ENCODE measurements at places on chromosomes 3 and 15. TPM values are rescaled to one million over a fixed set of nuclear protein-coding genes. Genes with fewer than 3 reads are reported as not detected.
A peak's percentile ranks its signal among the peaks of the same experiment; 100 is the strongest.

The ISLR2 gene
- polyA plus RNA-seq, result not detected

The GPR171 gene
- polyA plus RNA-seq, result 0.75 TPM

The ASB14 gene
- not detected for polyA plus RNA-seq

The DPPA2 gene
- 0.12 TPM for polyA plus RNA-seq

The CCNDBP1 gene
- 127 TPM for polyA plus RNA-seq

The NSUN3 gene
- polyA plus RNA-seq, result 6.5 TPM

The RHCG gene
- not detected for polyA plus RNA-seq

The CD96 gene
- polyA plus RNA-seq, result 21.4 TPM

The PLA2G4F gene
- not detected for polyA plus RNA-seq

The CGNL1 gene
- polyA plus RNA-seq, result 0.03 TPM

The LEKR1 gene
- polyA plus RNA-seq, result 0.94 TPM

GRCh38 chr15:38688761-38689160, 124.1 kb upstream of the RASGRP1 start:
- H3K36me3 ChIP-seq, result no peaks in the 10 kb centered on the region
- H3K4me1 ChIP-seq, result peaks cover 5% of the 10 kb centered on the region
- H3K4me3 ChIP-seq, result no peak overlapping the region
- no peaks in the 10 kb centered on the region for H3K27me3 ChIP-seq

GRCh38 chr3:148763156-148763680, 64.4 kb upstream of the CPB1 start:
- no peak overlapping the region for H3K27ac ChIP-seq
- H3K4me3 ChIP-seq, result no peak overlapping the region
- no peaks in the 10 kb centered on the region for H3K4me1 ChIP-seq
- no peaks in the 10 kb centered on the region for H3K27me3 ChIP-seq

- peaks cover 11% of the 10 kb centered on the region for H3K36me3 ChIP-seq
- no peaks in the 10 kb centered on the region for H3K27me3 ChIP-seq
- peaks cover 52% of the 10 kb centered on the region for H3K4me1 ChIP-seq
- H3K27ac ChIP-seq, result peak overlapping the region; percentile 79
- DNase-seq, result no peak
Measured at GRCh38 chr15:76994496-76994895, 430 bp upstream of the PSTPIP1 start.

DNA sequence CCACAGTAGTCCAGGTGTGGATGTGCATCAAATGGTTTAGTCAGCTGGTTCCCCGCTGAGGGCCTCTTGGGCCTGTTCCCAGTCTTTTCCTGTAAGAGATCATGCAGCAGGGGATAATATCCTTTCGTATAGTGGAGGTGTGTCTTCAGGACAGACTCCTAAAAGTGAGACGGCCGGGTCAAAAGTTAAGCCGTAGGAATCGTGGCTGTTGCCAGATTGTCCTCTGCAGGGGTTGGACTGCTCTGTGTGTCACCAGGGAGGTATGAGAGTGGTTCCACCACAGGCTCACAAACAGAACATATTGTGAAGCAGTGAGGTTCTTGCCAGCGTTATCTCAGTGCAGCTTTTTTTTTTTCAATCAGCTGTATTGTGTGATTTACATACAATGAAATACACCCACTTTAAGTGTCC, 95.0 kb downstream of the VGLL4 start:
- H3K4me3 ChIP-seq, result no peak overlapping the region
- H3K27me3 ChIP-seq, result no peaks in the 10 kb centered on the region
- no peak overlapping the region for H3K27ac ChIP-seq
- no peaks in the 10 kb centered on the region for H3K36me3 ChIP-seq
- DNase-seq, result no peak
- H3K4me1 ChIP-seq, result peaks cover 11% of the 10 kb centered on the region

DNA sequence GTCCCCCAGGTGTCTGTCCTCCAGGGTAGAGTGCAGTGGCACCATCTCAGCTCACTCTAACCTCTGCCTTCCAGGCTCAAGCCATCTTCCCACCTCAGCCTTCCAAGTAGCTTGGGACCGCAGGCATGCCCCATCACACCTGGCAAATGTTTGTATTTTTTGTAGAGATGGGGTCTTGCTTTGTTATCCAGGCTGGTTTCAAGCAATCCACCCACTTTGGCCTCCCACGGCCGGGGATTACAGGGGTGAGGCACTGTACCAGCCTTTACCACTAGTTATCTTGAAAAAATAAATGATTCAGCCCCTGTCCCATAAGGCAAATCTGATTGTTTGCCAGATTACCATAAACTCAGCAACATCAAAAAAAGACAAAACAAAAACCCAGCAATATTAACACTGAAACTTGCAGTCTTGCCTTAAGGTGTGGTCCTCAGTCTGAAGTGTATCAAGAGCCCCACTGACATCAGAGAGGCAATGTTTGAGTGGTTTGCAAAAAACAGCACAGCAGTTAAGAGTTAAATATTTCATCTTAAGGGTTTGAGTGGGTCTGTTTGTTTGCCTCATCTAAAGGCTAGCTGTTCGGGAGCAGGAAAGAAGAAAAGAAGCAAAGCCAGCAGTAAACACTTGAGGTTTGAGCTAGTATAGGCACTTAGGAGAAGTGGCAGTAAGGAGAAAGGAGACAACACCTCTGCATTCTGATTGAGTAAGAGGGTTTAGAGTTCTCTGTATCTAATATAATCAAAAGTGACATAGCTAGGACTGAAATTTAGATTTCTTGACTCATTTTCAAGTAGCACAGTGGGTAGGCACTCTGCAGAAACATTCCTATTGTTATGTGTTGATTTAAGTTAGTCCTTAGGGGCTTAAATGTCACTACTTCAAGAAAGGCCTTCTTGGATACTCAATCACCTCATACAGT, 26.3 kb upstream of the EDEM1 start:
- peaks cover 26% of the 10 kb centered on the region for H3K4me1 ChIP-seq
- H3K27me3 ChIP-seq, result no peaks in the 10 kb centered on the region
- DNase-seq, result no peak
- H3K27ac ChIP-seq, result no peak overlapping the region
- H3K4me3 ChIP-seq, result no peak overlapping the region
- H3K36me3 ChIP-seq, result no peaks in the 10 kb centered on the region

DNA sequence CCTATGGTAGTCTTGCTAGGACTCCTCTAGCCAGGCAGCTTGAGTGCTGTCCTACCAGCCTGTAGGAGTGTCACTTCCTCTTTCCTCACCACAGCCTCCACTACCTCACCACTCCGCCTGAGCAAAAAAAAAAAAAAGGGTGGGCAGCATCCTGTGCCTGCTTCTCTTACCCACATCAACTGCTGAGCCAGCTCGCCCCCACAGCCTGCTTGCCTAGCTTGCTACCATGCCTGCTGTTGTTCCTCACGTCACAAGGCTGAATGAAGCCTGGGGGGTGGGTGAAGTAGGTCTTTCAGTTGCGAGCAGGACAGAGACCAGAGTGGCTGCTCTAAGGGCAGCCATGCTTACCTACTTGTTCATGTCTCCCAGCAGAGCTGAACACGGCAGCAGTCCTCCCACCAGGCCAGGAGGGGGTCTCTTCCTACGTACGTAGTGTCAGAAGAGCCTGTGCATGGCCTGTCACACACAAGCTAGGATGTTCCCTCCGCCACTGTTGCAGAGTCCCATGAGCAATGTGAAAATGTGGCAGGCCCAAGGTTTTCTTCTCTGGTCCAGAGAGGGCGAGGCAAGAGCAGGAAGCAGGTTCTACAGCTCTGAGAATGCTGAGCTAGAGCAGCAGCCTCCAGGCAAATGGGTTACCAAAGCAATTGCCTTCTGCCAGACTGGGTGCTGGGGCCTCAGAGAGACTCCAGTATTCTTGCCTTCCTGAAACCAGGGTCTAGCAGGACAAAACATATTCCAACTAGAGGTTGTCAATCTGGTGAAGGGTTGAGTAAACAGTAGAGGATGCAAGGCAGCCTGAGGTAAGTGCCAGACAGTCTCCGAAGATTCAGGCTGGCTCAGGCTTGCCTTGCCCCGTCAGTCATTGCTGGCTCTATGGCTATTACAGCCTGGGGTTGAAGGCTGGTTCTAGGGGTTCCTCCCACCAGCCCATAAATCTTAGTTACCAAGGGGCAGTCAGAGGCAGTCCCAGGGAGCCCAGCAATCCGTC, 8.1 kb downstream of the PPM1M start:
- peak; percentile 92 for DNase-seq
- H3K4me1 ChIP-seq, result peaks cover 22% of the 10 kb centered on the region
- H3K27ac ChIP-seq, result peak overlapping the region; percentile 89
- peak overlapping the region; percentile 25 for H3K4me3 ChIP-seq
- H3K27me3 ChIP-seq, result no peaks in the 10 kb centered on the region
- H3K36me3 ChIP-seq, result peaks cover 68% of the 10 kb centered on the region

GRCh38 chr15:68627476-68627875, 48.7 kb downstream of the CORO2B start:
- H3K36me3 ChIP-seq, result no peaks in the 10 kb centered on the region
- H3K4me3 ChIP-seq, result no peak overlapping the region
- no peaks in the 10 kb centered on the region for H3K27me3 ChIP-seq
- peaks cover 65% of the 10 kb centered on the region for H3K4me1 ChIP-seq
- no peak overlapping the region for H3K27ac ChIP-seq

- peak; percentile 20 for DNase-seq
- peaks cover 50% of the 10 kb centered on the region for H3K4me1 ChIP-seq
- peak overlapping the region; percentile 69 for H3K27ac ChIP-seq
- H3K36me3 ChIP-seq, result no peaks in the 10 kb centered on the region
Measured at GRCh38 chr3:56916716-56917360, 115.1 kb upstream of the ARHGEF3 start.

- no peaks in the 10 kb centered on the region for H3K27me3 ChIP-seq
- H3K4me3 ChIP-seq, result no peak overlapping the region
- H3K4me1 ChIP-seq, result peaks cover 8% of the 10 kb centered on the region
- H3K36me3 ChIP-seq, result no peaks in the 10 kb centered on the region
Measured at GRCh38 chr3:11671648-11672100, 28.0 kb upstream of the VGLL4 start.

GRCh38 chr3:112034436-112034835, at the start of gene TMPRSS7:
TSS of gene TMPRSS7 (plus strand) at chr3:112034736. CDS start at chr3:112034846, 110 bp downstream.
- no peak within 1 kb of the TSS for H3K4me3 ChIP-seq
- no peaks in the 10 kb centered on the region for H3K27me3 ChIP-seq
- DNase-seq, result no peak
- H3K36me3 ChIP-seq, result no peaks in the 10 kb centered on the region

DNA sequence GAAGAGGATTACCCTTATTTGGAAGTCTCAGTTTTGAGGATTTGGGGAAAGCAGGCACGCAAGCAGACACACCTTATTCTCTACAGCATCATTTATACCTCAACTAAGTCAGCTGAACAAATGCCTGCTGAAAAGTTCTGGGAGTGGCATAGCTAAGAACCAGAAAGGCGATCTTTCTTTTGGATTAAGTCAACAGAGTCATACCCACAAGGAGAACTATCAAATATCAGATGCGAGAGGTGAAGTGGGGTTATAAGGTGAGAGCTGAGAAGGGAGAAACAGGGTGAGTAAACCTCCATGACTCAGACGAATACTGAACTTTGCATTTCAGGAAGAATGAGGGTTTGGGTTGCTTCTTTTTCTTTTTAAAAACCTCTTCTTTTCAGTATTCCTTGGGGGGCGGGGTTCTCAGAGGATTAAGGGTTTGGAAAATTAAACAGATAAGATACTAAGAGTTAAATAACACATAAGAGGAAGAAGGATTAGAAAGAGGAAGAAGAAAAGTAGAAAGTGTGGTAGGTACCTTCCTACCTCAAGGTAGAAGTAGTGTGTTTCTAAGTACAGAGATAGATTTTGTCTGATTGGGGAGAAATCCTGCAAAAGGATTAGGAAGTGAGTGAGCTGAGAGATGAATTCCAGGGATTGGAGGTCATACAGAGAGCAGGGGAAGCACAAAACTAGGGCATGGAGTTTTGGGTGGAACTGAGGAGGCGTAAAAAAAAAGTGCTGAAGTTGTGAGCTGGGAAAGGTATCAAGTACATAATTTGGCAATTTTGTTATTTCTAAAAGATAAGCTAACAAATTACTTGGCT, 41.3 kb upstream of the ICE2 start:
- no peaks in the 10 kb centered on the region for H3K27me3 ChIP-seq
- no peak overlapping the region for H3K27ac ChIP-seq
- H3K4me1 ChIP-seq, result peaks cover 9% of the 10 kb centered on the region
- DNase-seq, result peak; percentile 8
- H3K4me3 ChIP-seq, result no peak overlapping the region

DNA sequence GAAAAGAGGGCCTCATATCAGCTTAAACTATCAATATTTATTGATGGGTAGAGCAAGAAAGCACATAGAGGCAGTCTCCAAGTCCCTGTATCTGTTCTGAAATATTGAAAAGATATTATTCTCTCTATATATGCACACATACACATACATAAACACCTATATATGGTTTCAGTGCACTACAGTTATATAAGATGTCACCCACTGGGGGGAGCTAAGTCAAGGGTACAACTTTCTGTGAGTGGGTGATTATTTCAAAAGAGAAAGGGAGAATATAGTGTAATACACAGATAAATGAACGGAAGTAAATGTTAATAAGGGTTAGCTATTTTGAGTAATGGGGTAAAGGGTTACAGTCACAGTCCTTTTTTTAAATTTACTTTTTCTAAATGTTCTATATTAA, 8.8 kb downstream of the SNTN start:
- no peaks in the 10 kb centered on the region for H3K27me3 ChIP-seq
- H3K4me3 ChIP-seq, result no peak overlapping the region
- DNase-seq, result no peak
- H3K27ac ChIP-seq, result no peak overlapping the region
- no peaks in the 10 kb centered on the region for H3K36me3 ChIP-seq

- no peak overlapping the region for H3K27ac ChIP-seq
- H3K4me3 ChIP-seq, result no peak overlapping the region
- H3K27me3 ChIP-seq, result no peaks in the 10 kb centered on the region
- H3K36me3 ChIP-seq, result no peaks in the 10 kb centered on the region
- DNase-seq, result no peak
Measured at GRCh38 chr3:72248869-72249268, 463.9 kb upstream of the PROK2 start.

GRCh38 chr3:42975456-42975855, 3.7 kb upstream of the GASK1A start:
- H3K4me1 ChIP-seq, result peaks cover 6% of the 10 kb centered on the region
- no peaks in the 10 kb centered on the region for H3K36me3 ChIP-seq

DNA sequence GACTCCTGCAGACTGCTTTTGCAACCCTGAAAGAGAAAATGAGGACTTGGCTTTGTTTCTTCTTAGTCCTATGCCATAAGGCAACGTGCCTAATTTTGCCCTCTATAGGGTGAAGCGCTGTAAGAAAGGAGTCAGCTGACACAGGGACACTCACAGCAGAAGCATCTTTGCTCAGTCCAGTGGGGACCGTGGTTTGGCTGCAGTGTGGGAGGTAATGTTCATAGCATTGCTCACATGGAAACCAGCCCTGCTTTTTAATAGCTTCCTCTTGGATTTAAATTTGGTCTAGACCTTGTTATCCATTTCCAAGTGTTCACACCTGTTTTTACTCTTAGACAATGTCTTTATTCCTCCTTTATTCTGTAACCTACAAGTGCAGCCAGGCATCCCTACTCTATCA, 1032.1 kb downstream of the NTRK3 start:
- no peak overlapping the region for H3K4me3 ChIP-seq
- H3K4me1 ChIP-seq, result no peaks in the 10 kb centered on the region
- H3K36me3 ChIP-seq, result no peaks in the 10 kb centered on the region
- no peaks in the 10 kb centered on the region for H3K27me3 ChIP-seq

DNA sequence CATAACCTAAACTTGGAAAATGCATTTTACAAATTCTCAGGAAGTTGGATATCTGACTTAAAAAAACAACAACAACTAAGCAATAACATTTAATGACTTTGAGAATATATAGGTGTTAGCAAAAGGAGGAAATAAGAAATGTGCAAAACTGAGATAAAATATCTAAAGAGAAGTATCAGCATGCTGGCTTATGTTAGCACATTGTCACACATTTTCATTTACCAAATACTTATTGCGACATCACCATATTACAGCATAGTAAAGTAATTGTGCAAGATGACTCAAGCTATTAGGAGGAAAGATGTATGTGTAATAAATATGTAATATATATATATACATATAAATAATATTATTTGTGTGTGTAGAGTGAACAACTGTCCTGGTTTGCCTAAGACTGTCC, 9.2 kb downstream of the PTX3 start:
- H3K36me3 ChIP-seq, result no peaks in the 10 kb centered on the region
- H3K4me3 ChIP-seq, result no peak overlapping the region
- H3K27me3 ChIP-seq, result no peaks in the 10 kb centered on the region
- DNase-seq, result no peak
